ENCODE measurements at places on chromosomes 3 and 15.

GRCh38 chr3:65672871-65673815 lies 365.6 kb downstream of the MAGI1 start:
- DNase-seq: peak; percentile 5

DNA sequence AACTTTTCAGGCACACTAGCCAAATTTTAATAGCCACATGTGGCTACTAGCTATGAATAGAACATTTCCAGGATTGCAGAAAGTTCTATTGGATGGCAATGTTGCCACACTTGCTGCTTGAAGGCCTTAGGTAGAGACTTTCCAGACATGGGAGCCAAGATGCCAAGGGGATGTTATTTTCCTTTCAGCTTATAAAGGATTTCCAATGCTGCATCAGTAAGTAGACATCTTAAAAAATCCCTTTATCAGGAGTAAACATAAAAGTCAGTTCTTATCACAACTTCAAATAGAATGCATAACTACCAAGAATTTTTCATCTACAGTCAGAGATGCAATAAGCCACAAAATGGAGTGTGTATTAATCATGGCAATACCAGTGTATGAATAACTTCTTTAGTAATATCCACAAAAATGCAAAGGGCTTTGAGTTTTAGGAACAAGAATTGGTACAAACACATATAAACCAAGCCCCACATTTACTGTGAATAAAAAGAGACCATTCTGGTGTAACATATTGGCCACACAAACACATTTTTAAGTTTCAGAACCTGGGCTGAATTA lies 457.1 kb upstream of the ADAMTS9 start:
- no peak for DNase-seq

DNA sequence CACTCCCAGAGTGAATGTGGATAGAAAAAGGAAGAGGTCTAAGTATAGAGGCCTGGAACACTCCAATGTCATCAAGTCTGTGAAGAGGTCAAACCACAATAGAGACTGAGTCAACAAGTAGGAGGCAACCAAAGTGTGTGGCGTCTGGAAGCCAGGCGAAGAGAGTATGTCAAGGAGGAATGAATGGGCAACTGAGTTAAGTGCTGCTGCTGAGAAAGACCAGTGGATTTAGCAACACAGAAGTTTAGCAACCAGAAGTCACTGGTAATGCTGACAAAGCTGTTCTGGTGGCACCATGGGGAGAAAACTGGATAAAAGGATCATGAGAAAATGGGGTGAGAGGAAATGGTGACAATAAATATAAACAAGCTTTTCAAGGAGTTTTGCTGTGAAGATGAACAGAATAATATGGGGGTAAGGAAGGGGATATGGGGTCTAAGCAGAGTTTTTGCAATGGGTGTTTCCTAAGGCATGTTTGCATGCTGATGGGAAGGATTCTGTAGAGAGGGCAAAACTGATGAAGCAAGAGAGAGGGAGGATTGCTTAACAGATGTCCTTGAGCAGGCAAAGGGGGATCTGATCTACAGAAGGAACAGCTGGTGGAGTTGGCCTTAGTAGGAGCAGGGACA lies 38.4 kb downstream of the PCOLCE2 start:
- no peak for DNase-seq

GRCh38 chr3:168002786-168003368 lies 92.8 kb downstream of the GOLIM4 start:
- DNase-seq: no peak

GRCh38 chr15:45551676-45552075 lies 29.1 kb upstream of the SLC30A4 start:
- no peak for DNase-seq

- peak; percentile 9 for DNase-seq
These were observed 81.9 kb upstream of the PLXND1 start for GRCh38 chr3:129688271-129688895.

- DNase-seq: no peak
These were observed 24.9 kb upstream of the ACAD9 start for GRCh38 chr3:128854475-128854874.

GRCh38 chr15:39444735-39445470 lies 136.0 kb upstream of the THBS1 start:
- DNase-seq: no peak

DNA sequence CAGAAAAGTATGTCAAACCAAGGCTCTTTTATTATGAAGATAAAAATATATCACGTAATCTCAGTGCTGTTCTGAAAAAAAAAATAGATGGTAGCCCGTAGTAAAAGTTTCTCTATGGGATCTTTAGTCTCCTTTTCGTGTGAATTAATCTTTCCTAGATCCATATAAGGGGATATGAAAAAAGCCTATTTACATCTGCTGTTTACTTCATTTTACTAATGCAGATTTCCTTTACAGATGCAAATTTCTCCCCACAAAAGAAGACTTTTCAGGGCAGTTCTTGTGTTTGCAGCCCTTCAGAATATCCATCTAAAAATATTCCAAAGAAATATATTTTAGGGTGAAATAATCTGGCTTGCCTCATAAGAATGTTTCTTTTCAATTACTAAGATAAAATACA lies 1291.7 kb downstream of the ROBO1 start:
- DNase-seq: no peak

- no peak for DNase-seq
These were observed 33.7 kb downstream of the RORA start for GRCh38 chr15:61195116-61196002.

GRCh38 chr3:54572197-54572895 lies 355.5 kb downstream of the LRTM1 start:
- no peak for DNase-seq

DNA sequence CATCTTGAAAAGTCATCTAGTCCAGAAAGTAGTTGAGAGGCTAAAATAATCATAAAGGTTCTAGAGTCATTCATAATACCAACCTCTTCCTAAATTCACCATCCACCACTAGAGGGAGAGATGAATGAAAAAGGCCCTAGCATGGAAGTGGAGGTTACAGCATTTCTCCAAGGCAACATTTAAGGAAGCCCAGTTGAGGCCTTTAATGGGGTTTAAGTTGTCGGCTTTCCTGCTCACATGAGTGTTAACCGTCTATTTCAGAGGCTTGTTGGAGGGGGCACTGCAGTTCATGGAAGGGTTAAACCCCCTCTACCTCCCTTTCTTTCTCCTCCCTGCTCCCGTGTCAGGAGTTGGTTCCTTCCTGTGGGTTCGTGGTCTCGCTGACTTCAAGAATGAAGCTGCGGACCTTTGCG lies 3.8 kb upstream of the SLCO3A1 start:
- peak; percentile 0 for DNase-seq

DNA sequence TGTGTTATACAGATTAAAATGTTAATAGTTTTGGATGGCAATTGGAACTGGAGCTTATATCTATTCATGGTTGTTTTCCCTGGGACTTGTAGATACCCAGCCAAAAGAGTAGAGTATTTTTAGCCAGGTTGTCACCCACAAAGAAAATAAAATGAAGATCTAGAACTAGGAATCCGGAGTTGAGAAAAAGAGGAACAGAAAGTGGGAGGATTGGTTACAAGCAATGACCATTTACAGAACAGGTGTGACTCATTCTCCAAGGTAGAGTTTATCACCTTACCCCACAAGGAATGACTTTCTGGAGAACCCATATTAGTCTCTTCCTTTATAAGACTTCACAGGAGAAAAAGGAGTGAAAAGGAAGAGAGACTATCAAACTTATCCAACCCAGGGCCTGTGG lies 99.8 kb downstream of the TMEM108 start:
- DNase-seq: no peak

DNA sequence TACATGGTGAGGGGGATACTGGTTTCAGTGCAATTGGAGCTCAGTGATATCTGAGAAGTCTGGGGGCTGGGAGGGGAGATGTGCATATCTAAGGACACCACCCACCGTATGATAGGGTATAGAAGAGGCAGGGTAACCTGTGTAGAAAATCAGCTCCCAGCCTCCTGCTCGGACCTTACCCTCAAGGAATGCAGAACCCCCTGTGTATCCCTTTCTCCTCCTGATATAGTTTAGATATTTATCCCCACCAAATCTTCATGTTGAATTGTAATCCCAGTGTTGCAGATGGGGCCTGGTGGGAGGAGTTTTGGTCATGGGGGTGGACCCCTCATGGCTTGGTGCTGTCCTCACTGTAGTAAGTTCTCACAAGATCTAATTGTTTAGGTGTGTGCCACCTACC lies 48.2 kb upstream of the GATA2 start:
- no peak for DNase-seq

DNA sequence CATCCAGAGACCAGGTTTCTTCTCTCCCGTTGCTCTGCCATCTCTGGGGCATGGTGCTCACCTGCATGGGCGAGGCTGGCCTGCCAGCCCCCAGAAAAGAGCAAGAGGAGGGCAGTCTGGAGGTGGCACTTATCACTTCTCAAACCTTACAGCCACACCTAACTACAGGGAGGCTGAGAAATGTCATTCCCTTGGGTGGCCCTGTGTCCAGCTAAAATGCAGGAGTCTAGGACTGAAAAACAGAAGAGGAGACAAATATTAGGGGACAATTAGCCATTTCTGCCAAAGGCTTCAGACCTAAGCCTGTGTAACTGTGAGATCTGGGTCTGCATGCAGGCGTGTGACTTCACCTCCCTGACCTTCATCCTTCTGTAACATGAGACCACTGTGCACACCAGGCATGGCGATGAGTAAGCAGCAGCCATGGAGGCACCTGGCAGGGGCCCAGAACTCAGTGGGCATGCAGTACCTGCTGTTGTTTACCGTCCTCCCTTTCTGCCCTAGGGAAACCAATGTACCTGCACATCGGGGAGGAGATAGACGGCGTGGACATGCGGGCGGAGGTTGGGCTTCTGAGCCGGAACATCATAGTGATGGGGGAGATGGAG lies 83.4 kb downstream of the MESD start:
- no peak for DNase-seq

- no peak for DNase-seq
These were observed 121.4 kb upstream of the MEIS2 start for GRCh38 chr15:37221671-37222145.

Measured in NCI-H1930 (cell line).